ENCODE measurements at places on chromosomes 2 and 18.

GRCh38 chr18:7117390-7118355, at the start of gene LAMA1:
Gene LAMA1, minus strand, starts transcription at chr18:7117797. Its CDS starts 77 bp downstream, at chr18:7117720.
- peak; percentile 34 for DNase-seq

DNA sequence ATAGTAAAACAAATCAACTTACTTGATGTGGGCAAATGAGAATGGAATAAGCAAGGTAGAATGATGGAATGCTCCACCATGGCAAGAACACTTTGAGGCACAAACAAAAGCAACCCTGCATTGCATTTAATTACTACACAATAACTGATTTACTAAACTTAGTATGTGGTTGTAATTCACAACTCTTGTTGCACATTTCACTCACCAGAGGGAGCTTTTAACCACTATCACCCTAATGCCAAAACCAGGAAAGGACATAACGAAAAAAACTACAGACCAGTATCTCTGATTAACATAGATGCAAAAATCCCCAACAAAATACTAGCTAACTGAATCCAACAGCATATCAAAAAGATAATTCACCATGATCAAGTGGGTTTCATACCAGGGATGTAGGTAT, 659.8 kb downstream of the CPS1 start:
- no peak for DNase-seq

DNA sequence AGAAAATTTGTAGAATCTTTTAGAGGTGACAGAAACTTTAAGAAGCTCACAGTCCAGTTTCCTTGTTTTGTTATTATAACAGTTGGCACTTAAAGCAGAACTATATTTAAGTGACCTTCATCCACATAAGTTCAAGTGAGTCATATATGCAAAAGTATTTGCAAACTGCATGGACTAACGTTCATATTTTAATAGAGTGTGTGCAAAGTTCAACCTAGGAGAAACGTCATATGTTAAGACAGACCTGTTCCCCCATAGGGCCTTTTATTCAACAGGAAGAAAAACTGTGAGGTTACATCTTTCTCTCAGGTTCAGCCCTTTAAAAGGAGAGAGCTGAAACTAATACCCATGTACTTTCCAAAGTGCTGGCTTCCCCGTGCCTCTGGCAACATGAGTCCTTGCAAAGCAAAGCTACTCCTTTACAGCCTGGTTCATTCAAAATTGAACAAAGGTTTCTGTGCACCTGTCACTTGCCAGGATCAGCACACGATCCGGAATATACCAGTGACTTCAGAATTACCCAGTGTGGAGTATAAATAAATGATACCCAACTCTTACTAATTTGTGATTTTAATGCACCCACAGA, 280.0 kb upstream of the RAB12 start:
- no peak for DNase-seq

GRCh38 chr18:62289047-62289446, 36.1 kb upstream of the TNFRSF11A start:
- DNase-seq = no peak

- DNase-seq = no peak
These were observed 171.4 kb upstream of the ZFP36L2 start for GRCh38 chr2:43397821-43398220.

DNA sequence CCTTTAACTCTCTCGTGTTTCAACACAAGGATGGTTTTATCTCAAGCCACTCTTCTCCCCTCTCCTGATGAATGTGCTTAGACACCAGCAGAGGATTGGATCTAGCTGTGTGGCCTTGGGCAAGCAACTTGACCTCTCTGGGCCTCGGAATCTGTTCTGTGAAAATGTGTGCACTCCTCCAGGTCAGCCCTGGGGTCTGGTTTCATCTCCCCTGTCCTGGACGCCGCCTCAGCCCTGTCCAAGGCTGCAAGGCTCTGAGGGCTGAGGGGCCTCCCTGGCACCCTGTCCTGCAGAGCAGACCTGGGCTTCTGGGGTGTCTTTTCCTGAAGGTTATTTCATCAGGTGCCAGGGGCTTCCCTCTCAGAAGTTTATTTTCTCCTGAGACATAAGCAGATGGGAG, 28.5 kb downstream of the CNDP1 start:
- no peak for DNase-seq

DNA sequence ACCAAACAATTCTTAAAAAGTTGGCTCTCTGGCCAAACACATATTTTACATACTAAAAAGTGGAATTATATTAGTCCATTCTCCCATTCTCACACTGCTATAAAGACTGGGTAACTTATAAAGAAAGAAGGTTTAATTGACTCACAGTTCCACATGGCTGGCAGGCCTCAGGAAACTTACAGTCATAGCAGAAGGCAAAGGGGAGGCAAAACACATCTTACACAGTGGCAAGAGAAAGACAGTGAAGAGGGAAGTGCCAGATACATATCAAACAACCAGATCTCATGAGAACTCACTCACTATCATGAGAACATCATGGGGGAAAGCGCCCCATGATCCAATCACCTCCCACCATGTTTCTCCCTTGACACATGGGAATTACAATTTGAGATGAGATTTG, 42.6 kb downstream of the EDAR start:
- DNase-seq = no peak

GRCh38 chr18:47558110-47558750, 306.8 kb upstream of the SKOR2 start:
- DNase-seq = no peak

- DNase-seq = no peak
These were observed 246.8 kb downstream of the IKZF2 start for GRCh38 chr2:212904646-212905045.

GRCh38 chr2:150063432-150063889, 424.0 kb downstream of the RND3 start:
- no peak for DNase-seq

DNA sequence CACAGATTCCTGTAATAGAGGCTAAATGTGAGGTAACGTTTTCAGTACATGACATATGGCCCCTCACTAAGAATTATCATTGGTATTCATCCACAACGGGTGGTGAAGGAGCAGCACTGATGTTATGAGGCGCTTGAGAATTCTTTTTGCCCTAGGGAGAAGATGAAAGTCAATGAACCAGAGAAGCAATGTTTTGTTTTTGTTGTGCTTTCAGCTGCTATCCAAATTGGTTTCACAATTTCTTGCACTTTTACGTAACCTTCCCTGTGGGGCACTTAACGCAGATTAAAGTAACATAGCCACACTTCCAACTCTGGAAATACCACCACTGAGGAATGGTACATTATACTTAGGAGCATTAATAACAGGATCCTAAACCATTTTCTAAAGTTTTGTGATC, 13.3 kb upstream of the CCDC85A start:
- no peak for DNase-seq

DNA sequence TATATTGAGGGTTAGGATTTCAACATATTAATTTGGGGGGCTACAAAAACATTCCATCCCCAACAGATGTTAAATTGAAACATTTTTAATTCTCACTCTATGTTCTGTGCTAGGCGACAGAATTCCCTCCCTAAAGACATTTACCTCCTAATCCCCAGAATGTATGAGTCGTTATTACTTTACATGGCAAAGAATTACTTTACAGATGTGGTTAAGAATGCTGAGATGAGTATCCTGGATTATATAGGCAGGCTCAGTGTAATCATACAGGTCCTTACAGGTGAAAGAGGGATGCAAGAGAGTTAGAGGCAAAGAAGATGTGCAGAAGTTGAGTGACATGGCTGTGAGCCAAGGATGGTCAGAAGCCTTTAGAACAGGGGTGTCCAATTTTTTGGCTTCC, 974.1 kb upstream of the ACVR2A start:
- DNase-seq = no peak

DNA sequence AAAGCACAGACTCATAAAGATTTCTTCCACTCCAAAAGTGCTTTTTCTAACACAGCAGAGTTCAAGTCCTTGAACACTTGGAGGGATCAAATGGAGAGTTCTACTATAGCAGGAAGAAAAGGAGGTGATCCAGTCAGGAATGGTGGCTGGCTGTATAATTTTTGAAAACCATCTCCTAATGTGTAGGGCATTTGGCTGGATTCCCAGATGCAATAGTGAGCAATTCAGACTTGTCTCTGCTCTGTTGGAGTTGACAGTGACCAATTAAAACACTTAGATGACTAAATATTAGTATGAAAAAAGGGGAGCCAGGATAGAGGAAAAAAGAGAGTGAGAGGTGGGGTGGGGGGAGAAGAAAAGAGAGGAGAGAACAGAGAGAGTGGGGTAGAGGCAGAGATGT, 5.3 kb upstream of the G6PC2 start:
- DNase-seq = no peak

DNA sequence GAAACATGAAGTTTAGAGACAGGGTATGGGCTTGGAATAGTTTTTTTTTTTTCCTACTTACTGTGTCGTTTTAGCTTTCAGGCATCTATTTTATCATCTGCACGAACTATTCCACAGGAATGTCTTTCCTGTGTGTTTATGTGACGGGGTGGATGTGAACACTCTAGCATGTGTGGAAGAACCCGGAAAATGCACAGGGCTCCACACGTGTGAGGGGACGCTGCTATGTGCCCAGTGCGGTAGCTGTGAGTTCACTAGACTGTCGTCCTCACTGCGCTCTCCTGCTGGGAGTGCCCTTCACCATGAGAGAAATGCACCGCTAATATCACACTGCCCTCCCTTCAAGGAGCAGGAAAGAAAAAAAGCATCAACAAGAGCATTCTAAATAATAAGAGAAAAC, 250.8 kb upstream of the PXDN start:
- no peak for DNase-seq

- no peak for DNase-seq
These were observed 24.1 kb upstream of the OTOS start for GRCh38 chr2:240164586-240164985.
